Neural cell (in vitro differentiated cells): ENCODE measurements at places on chromosomes 4 and X. TPM values are rescaled to one million over a fixed set of nuclear protein-coding genes. Genes with fewer than 3 reads are reported as not detected.

Gene GJB1
- polyA plus RNA-seq = 0.18 TPM in 1 of 2 replicates, not detected in the other

Gene PITX2
- not detected in 2 replicates for polyA plus RNA-seq

Gene PABPC1L2B
- not detected in 2 replicates for polyA plus RNA-seq

Gene ANXA10
- not detected in 2 replicates for polyA plus RNA-seq

Gene SUPT20HL2
- polyA plus RNA-seq = not detected in 2 replicates

Gene GAGE1
- polyA plus RNA-seq = not detected in 2 replicates

Gene LDB2
- 25.7 and 58.9 TPM in 2 replicates for polyA plus RNA-seq

Gene WDR44
- 18.7 and 19.3 TPM in 2 replicates for polyA plus RNA-seq

Gene PDLIM3
- polyA plus RNA-seq = 1.8 and 2.2 TPM in 2 replicates

Gene SLC7A11
- 0.40 and 0.46 TPM in 2 replicates for polyA plus RNA-seq

Gene CENPVL2
- 3.2 and 5.6 TPM in 2 replicates for polyA plus RNA-seq

Gene LIN54
- polyA plus RNA-seq = 7.3 and 9.1 TPM in 2 replicates

Gene RTL3
- polyA plus RNA-seq = not detected in 2 replicates

Gene PDE6B
- 3.2 and 6.1 TPM in 2 replicates for polyA plus RNA-seq

Gene ARHGAP6
- polyA plus RNA-seq = 0.40 TPM in 1 of 2 replicates, not detected in the other

Gene TEC
- polyA plus RNA-seq = not detected in 2 replicates

Gene CLNK
- not detected in 2 replicates for polyA plus RNA-seq

Gene HSD17B11
- polyA plus RNA-seq = 2.2 and 3.4 TPM in 2 replicates

Gene ENPP6
- polyA plus RNA-seq = not detected in 2 replicates

Gene N4BP2
- 24.1 and 28.1 TPM in 2 replicates for polyA plus RNA-seq

Gene SH3TC1
- not detected in 2 replicates for polyA plus RNA-seq

Gene GABRG1
- 0.22 and 0.81 TPM in 2 replicates for polyA plus RNA-seq

Gene ERCC6L
- 0.12 and 0.28 TPM in 2 replicates for polyA plus RNA-seq

Gene ITIH6
- not detected in 2 replicates for polyA plus RNA-seq
